Posterior vena cava (tissue), 2 donors: ENCODE measurements at places on chromosomes 16 and 17. TPM values are rescaled to one million over a fixed set of nuclear protein-coding genes. Genes with fewer than 3 reads are reported as not detected.

Gene CCL17
- not detected for total RNA-seq

GRCh38 chr16:82451449-82451848 is 175.3 kb upstream of the CDH13 start:
- no peak for DNase-seq

DNA sequence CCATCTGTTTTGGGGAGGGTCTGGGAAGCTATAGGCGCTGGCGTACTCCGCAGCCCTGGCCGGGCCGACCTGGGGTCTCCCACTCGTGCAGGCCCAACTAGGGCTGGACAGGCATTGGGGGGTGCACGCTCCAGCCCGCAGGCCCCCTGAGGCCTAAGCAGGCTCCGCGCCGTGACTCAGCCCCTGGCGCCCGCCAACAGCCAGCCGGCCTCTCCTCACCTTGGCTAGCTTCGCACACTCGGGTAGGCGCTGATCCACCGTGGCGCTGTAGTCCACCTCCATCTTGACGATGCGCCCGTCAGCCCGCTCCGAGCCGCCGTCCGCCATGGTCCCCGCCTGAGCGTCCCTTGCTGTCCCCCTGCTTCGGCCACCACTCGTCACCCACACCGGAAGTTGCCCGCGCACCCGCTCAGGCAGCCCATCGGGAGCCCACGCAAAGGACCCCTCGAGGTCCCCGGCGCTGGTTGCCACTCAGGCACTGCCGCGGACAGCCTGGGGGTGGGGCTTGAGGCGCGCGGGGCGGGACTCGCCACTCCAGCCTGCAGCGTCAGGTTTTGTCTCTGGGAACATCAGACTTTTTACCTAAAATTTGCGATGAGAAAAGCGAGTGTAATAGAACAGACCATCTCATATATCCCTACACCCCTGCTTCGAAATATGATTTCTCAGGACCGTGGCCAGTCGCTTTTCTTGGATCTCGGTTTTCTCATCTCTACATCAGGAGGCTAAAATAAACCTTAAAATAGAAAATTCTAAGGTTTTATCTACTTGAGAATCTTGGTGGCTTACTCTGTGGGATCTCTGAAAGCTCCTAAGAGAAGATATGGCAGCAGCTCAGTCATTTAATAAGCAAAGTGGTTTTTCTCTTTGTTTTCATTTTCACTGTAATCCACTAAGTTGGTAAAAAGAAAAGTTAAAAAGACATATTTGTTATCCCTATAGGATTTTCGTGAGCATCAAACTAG is at the start of gene PSMD12:
Gene PSMD12, minus strand, starts transcription at position 385 of the 965 bp plus-strand sequence. Its CDS starts 58 bp downstream, at position 327.
- DNase-seq, result peak; percentile 98

GRCh38 chr16:83689385-83689831 is 118.4 kb upstream of the HSBP1 start:
- DNase-seq, result no peak

GRCh38 chr17:50262001-50262794 is 12.1 kb upstream of the TMEM92 start:
- peak; percentile 52 for DNase-seq

Gene DPEP3
- total RNA-seq, result not detected

Gene GGT6
- not detected for total RNA-seq

DNA sequence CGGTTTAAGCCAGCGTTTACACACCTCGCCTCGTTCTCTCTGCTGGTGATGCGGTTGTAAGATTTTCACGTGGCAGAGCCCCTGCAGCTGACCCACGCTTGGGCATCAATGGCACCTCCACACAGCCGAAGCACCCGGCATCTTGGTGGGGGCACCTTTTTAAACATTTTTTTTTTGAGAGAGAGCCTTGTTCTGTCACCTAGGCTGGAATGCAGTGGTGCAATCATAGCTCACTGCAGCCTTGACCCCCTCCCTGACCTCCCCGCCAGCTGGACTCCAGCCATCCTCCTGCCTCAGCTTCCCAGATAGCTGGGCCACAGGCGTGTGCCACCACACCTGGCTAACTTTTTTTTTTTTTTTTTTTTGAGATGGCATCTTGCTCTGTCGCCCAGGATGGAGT is 4.9 kb downstream of the WDR90 start:
- no peak for DNase-seq

Gene TBC1D3
- not detected for total RNA-seq

Gene TBC1D3K
- total RNA-seq, result not detected

DNA sequence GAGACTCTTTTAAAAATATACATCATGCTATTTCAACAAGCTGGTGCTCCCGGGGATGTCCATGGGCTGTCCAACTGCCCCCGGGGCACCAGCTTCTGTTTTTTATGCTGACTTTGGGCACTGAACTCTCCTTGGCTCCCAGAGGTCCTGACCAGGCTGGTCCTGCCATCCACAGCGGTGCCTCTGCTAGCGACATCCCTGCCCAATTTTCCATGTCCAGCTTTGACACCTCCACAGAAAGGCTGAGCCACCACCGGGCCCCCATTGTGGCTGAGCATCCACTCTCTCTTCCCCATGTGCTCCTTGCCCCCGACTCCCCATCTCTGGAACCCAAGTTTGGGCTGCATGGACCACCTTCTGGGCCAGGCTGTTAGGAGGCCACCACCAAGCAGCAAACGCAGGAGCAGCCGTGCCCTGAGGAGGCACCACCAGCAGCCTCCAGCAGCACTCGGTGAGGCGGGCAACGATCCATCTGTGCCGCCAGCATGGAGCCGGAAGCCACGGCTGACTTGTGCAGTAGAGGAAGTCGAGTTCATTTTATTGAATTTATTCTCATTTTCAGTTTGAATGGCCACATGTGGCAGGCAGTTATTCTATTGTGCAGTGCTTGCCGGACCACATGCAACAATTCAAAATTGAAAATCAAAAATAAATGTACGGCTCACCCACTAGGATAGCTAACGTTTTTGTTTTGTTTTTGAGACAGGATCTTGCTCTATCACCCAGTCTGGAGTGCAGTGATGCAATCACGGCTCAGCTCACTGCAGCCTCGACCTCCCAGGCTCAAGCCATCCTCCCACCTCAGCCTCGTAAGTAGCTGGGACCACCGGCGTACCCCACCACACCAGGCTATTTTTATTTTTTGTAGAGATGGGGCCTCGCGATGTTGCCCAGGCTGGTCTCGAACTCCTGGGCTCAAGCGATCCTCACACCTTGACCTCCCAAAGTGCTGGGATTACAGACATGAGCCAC is 2.8 kb upstream of the MEAK7 start:
- peak; percentile 76 for DNase-seq

DNA sequence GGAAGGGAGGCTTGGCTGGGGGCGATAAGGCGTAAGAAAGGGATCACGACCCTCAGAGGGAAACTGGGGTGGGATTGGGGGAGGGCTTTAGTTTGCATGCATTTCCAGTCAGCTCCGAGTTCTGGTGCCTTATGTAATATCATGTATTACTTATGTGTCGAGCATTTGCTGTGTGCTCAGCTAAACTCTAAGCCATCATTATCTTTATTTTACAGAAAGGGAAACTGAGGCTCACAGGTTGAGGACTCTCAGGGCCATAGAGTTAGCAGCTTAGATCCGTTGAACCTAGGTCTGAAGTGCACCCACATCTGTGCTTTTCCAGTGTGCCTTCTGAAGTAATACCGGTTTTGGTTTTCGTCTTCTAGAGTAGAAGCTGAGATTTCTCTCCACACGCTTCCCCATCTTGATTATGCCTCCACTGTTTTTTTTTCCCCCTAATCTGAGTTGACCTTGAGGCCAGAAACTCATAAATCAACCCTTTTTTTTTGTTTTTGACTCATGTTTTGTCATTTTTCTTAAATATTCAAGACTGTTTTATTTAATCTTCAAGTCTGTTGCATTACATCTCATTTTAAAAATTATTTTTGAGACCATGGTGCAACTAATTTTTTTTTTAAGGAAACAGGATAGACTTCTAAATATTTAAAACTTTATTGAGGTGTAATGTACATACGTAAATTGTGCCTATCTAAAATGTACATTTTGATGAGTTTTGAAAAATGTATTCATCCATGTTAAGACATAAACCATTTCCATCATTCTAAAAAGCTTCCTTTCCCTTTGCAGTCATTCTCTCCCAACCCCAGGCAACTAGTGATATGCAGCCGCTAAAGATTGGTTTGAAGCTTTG is 741 bp downstream of the CYB5B start:
- DNase-seq, result no peak

DNA sequence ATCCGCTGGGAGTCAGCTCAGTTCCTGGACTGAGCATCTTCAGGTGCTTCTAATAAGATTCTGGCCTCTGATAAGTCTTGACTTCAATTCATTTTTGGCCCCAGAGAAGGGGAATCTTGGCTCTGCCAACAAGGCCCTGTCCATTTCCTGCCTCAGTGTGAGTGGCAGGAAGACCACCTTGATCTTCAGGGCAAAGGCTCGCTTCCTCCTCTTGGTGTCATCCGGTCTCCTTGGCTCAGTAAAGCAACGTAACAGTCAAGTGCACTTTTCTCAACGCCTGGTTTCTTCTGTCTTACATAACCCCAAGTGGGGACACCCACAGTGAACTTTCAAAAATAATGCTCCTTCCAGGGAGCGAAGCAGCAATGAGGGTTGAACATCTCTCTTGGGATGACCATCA is 169.8 kb downstream of the PRKCB start:
- DNase-seq, result no peak

GRCh38 chr16:65965628-65966027 is 400.9 kb upstream of the CDH5 start:
- no peak for DNase-seq

GRCh38 chr17:74954665-74955421 is 17.7 kb downstream of the HID1 start:
- no peak for DNase-seq

Gene SPEM1
- not detected for total RNA-seq

DNA sequence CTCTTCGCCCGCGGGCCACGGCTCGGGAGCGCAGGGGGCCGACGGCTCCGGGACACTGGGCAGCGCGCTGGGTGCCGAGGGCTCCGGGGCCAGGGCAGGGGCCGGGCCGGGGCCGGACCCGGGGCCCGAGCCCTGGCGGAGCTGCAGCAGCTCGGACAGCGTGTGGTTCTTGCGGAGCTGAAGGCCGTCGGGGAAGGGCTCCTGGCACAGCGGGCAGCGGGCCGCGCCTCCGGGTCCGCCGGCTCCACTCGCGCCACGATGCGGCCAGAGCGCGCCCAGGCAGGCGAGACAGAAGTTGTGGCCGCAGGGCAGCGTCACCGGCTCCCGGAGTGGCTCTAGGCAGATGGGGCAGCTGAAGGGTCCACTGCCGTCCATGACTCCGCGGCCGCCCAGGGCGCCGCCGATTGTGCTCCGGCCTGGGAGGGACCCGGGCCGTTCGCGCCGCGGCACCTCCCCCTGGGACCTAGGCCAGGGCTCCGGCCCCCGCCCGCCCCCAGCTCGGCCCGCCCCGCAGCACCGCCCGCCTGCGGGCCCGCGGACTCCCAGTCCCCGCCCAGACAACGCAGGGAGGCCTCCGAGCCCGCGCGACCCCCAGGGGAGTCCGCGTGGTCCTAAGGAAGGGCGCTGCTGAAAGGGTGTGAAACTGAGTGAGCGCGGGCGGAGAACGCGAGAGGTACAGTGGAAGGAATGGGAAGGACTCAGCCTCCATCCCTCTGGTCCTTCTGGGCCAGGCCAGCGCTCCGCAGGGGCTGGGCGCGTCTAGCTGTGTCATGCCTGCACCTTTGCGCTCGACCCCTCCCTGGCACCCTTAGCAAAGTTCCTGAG is at the start of gene TRIM47:
Gene TRIM47, minus strand, starts transcription at position 408 of the 825 bp plus-strand sequence. Its CDS starts 33 bp downstream, at position 375.
- DNase-seq, result peak; percentile 93

- DNase-seq, result no peak
Observed at GRCh38 chr16:59605706-59606105, 871.6 kb upstream of the GOT2 start.

DNA sequence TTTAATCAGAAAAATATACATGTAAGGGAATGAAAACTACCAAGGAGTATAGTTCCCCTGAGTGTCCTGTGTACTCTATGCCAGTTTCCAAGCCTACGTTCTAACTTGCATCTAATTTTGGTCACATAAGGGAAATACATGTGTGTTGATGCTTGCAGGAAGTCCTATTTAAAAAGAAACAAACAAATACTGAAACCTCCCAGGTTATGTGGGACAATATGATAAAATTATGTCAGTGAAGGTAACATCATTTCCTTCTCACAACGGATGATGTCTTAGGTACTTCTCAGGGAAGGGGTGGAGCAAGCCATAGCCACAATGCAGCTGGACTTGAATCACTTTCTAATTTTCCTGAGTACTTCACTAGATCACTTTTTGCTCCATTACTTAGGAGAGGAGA is 115.9 kb downstream of the ZFHX3 start:
- DNase-seq, result no peak

GRCh38 chr17:80284631-80285030 is 24.0 kb downstream of the RNF213 start:
- DNase-seq, result no peak

DNA sequence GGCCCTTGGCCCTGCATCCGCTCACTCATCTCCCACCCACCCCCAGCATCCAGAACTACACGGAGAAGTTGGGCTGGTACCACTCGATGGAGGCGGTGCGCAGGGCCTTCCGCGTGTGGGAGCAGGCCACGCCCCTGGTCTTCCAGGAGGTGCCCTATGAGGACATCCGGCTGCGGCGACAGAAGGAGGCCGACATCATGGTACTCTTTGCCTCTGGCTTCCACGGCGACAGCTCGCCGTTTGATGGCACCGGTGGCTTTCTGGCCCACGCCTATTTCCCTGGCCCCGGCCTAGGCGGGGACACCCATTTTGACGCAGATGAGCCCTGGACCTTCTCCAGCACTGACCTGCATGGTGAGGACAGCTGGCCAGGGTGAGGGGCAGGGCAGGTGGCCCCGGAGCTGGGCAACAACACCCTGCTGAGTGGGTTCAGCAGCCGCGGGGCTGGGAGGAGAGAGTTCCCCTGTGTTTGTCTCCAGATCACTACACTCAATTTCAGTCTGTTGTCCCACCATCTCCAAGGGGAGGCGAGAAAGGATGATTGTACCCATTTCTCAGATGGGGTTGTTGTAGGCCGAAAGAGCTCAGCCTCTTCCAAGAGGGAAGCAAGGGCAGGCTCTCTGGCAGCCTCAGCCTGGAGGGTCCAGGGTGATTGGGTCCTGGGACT is 14.4 kb downstream of the MMP15 start:
- DNase-seq, result peak; percentile 66

- peak; percentile 18 for DNase-seq
Observed at GRCh38 chr16:66522816-66523590, 26.9 kb downstream of the TK2 start.

Gene EFCAB5
- 1.2 TPM for total RNA-seq

Gene ZNF287
- total RNA-seq, result 6.1 TPM

DNA sequence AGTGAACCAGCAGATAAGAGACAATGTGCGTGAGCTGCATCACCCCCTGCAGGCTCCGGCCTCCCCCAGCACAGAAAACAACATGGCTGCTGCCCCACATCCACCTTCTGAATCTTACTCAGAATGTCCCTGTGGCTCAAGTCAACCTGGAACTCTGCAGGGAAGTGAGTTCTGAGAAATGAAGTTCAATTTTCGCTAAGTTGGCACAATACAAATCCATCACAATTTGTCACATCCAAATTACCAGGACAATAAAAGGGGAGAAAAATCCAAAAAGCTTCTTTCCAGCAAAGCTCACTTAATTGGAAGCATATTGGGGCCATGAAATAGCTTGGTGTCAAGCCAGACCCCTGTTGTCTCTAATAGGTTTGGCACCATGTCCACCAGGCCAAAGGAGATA is 38.1 kb downstream of the CLEC19A start:
- no peak for DNase-seq

Gene CRHR1
- not detected for total RNA-seq

- peak; percentile 5 for DNase-seq
Observed at GRCh38 chr16:29736112-29736511, 9.7 kb downstream of the C16orf54 start.

GRCh38 chr17:46192439-46193150 is 634 bp downstream of the KANSL1 start:
- DNase-seq, result peak; percentile 91

Gene TAC4
- not detected for total RNA-seq
